ENCODE measurements at places on chromosomes 16 and 17.

GRCh38 chr16:17970816-17971331, 365.7 kb downstream of the NPIPA8 start:
- no peak for DNase-seq

- DNase-seq: no peak
These were observed 536 bp downstream of the SLC38A10 start for GRCh38 chr17:81294512-81295030.

DNA sequence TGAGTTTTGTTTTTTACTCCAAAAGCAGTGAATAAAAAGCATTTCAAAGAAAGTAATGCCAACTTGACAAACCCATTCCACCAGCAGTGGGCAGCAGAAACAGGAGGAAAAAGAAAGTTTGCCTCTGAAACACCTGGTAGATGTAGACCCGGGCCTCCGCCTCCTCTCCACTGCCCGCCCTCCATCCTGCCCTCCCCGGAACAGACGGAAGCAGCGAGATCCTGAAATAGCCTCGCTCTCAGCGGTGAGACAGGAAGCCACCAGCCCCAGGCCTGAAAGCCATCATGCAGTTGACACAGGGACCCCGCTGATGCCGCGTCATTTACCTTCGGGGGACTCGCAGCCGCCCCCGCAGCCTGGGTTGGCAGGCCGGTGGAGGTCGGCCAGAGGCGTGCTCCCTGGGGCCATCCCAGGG, 67.8 kb downstream of the C16orf78 start:
- DNase-seq: no peak

DNA sequence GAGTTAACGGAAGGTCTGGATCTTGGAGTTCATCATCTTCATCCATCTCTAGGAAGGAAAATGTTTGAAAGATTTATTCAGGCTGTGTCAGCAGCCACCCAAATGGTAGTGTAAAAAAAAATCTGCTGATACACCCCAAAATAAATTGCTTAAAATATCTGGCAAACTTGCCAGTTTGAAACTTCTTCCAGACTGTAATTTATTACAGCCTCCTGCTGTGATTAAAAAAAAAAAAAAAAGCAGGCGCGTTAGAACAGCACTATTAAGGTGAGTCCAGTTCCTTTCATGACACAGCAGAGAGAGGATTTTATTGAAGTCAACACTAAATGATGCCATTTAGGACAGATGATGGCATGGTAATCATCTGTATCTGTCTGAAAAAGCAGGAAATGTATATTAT, 140.6 kb upstream of the CORO6 start:
- no peak for DNase-seq

DNA sequence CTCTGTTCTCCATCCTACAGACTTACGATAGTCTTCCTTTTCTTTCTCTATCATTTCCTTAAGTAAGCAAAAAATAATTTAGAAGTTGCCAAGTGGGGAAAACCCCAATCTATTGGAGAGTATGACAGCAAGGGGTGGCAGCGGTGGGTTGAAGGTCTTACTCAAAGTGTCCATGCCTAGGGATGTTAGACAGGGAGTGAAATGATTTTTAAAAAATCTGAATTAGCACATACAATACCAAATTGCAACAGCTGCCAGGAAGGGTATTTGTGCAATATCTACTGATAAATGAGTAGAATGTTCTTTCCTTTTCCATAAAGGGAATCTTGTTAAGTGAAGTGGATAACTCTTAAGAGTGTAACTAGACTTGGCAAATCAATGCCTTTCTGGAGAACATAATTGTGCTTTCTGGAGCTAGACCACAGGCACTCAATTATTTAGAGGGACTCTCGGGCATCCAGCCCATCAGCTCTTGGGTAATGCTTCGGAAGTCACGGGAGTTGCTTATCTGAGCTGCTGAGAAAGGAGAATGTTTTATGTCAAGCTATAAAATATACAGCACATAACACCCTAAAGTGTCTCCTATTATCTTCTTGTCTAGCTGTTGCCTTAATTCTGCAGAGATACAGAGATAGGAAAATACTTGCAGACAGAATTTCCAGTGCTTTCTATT, 151.5 kb downstream of the KCNJ2 start:
- no peak for DNase-seq

- DNase-seq: no peak
These were observed 439.8 kb upstream of the DYNLRB2 start for GRCh38 chr16:80100846-80101451.

DNA sequence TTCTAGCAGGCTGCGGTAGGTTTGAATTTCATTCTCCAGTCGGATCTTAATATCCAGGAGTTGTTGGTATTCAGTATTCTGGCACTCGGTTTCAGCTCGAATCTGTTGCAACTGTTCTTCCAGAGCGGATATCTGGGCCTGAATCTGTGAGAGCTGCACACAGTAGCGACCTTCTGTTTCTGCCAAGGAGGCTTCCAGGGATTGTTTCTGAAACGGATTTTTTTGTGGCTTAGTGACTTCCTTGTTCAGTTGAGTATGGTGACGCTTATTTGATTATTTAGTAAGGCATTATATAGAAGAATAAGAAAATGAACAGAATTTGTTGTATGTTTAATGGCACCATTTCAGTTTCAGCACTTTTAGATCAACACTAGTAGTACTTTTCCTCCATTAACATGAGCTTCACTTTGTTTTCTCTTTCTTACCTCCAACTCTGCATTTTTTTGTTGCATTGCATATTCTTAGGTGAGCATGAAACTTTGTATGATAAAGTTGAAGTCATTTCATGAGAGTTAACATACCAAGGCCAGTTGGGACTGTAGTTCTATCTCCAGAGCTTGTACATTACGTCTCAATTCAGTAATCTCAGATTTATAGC, 2.8 kb downstream of the KRT10 start:
- DNase-seq: no peak

- DNase-seq: no peak
These were observed 466.5 kb upstream of the MAF start for GRCh38 chr16:80066805-80067580.

- DNase-seq: no peak
These were observed 3.0 kb downstream of the CDRT4 start for GRCh38 chr17:15464231-15464985.

- no peak for DNase-seq
These were observed 102.4 kb downstream of the SPECC1 start for GRCh38 chr17:20111538-20111937.

GRCh38 chr17:20774472-20775135, 195.1 kb downstream of the CDRT15L2 start:
- DNase-seq: no peak

GRCh38 chr17:59812139-59812538, 80.6 kb downstream of the TUBD1 start:
- DNase-seq: no peak

GRCh38 chr17:38852771-38853291, 690 bp downstream of the RPL23 start:
- DNase-seq: no peak

All from stimulated activated CD4-positive, alpha-beta T cell treated with anti-CD3 and anti-CD28 coated beads, Interleukin-15, amount 100 ng/mL, for 1 hour (primary cell).